ENCODE measurements at places on chromosomes 4 and X. TPM values are rescaled to one million over a fixed set of nuclear protein-coding genes. Genes with fewer than 3 reads are reported as not detected.

- H3K27me3 ChIP-seq, result no peaks in the 10 kb centered on the region
- no peaks in the 10 kb centered on the region for H3K4me1 ChIP-seq
Observed at GRCh38 chr4:55613621-55614020, 21.6 kb upstream of the PDCL2 start.

DNA sequence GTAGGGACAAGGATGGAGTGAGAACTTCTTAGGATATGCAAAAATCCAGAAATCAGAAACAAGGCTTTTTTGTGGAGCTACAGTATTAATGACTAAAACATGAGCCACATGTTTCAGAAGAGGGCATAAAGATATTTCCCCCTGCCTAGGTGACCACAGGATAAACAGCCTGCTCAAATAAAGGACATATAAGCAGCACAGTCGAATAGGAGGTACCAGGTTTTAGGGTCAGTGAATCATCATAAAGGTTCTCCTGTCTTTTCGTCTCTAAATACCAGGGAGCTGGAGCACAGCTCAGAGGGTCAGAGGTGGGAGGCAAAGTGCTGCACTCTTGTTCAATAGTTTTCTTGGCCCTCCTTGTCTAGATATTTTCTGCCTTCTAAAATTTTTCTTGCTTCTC, 211.9 kb upstream of the HS3ST1 start:
- no peaks in the 10 kb centered on the region for H3K36me3 ChIP-seq
- no peak overlapping the region for H3K4me3 ChIP-seq
- DNase-seq, result no peak
- H3K27me3 ChIP-seq, result no peaks in the 10 kb centered on the region
- H3K27ac ChIP-seq, result no peak overlapping the region
- no peaks in the 10 kb centered on the region for H3K4me1 ChIP-seq

Gene CSN1S1
- total RNA-seq, result not detected

Gene LEF1
- total RNA-seq, result 3.4 TPM

DNA sequence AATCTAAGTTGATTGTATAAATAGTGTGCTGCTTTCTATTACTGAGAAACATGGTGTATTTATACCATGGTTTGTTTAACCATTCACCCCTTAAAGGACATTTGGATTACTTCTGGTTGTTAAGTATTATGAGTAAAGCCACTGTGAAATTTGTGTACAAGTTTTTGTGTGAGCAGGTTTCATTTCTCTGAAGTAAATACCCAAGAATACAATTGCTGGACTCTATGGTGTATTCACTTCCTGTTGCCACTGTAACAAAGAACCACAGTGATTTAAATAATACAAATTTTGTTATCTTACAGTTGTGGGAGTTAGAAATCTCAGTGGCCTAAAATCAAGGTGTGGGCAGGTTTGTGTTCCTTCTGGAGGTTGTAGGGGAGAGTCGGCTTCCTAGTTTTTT, 869.6 kb downstream of the CCSER1 start:
- H3K36me3 ChIP-seq, result no peaks in the 10 kb centered on the region
- DNase-seq, result no peak
- H3K4me3 ChIP-seq, result no peak overlapping the region

DNA sequence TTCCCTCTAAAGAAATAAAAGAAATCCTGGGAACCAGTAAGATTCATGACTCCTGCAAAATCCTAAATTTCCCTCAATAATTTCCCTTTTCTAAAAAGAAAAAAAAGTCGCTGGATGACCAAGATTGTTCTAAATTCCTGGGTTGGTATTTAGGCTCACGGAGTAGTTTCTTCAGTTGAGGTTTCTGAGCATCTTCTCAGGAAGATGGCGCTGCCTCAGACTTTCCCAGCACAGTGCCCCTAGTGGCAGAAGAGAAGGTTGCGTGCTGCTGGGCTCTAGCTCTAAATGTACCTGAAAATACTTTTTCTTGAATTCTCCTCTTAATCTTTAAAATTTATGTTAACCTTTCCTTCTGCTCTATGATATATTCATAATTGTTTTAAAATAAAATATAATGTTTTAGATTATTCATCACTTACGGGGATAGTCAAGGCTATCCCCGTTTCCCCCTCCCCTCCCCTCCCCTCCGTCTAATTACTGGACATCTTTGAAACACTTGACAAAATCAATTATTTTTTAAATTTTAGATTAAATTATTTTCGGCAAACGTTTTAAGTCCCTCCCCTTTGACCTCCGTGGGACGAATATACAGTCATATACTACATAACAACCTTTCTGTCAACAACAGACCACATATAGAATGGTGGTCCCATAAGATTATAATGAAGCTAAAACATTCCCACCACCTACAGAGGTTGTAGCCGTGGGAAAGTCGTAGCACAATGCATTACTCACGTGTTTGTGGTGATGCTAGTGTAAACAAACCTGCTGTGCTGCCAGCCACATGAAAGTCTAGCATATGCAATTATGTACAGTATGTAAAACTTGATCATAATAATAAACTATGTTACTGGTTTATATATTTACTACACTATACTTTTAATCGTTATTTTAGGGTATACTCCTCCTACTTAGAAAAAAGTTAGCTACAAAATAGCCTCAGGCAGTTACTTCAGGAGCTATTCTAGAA, 41.0 kb upstream of the GATB start:
- DNase-seq, result no peak
- no peaks in the 10 kb centered on the region for H3K4me1 ChIP-seq
- no peak overlapping the region for H3K4me3 ChIP-seq

DNA sequence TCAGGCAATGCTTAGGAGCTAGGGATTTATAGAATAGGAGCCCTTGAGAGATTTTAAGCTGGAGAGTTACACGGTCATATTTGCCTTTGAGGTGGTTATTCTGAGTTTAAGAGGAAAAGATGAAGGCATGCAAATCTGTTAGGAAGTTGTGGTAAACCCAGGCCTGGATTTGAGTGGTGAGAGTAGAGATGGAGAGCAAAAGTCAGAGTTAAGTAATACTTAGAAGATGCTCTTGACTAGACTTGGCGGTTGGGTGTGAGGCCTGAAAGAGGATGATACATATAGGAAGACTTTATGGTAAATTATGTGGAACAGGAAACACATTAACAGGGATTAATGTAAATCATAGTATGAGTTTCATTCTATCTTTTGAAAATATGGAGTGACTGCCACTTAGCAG, 136.0 kb upstream of the ARX start:
- H3K36me3 ChIP-seq, result no peaks in the 10 kb centered on the region
- no peaks in the 10 kb centered on the region for H3K27me3 ChIP-seq
- H3K4me1 ChIP-seq, result no peaks in the 10 kb centered on the region

- no peaks in the 10 kb centered on the region for H3K27me3 ChIP-seq
- no peaks in the 10 kb centered on the region for H3K36me3 ChIP-seq
- no peak overlapping the region for H3K4me3 ChIP-seq
- no peak overlapping the region for H3K27ac ChIP-seq
- DNase-seq, result no peak
Observed at GRCh38 chr4:69591364-69591763, 48.1 kb downstream of the UGT2A2 start.

- H3K27ac ChIP-seq, result no peak overlapping the region
- H3K36me3 ChIP-seq, result no peaks in the 10 kb centered on the region
- DNase-seq, result no peak
- H3K27me3 ChIP-seq, result no peaks in the 10 kb centered on the region
- H3K4me3 ChIP-seq, result no peak overlapping the region
- no peaks in the 10 kb centered on the region for H3K4me1 ChIP-seq
Observed at GRCh38 chr4:169925678-169926077, 100.5 kb downstream of the MFAP3L start.

GRCh38 chrX:65589304-65589703, 54.7 kb upstream of the LAS1L start:
- no peak for DNase-seq
- no peaks in the 10 kb centered on the region for H3K4me1 ChIP-seq
- no peak overlapping the region for H3K27ac ChIP-seq
- no peak overlapping the region for H3K4me3 ChIP-seq

Gene STX18
- 10.8 TPM for total RNA-seq

GRCh38 chrX:148298737-148299136, 201.7 kb upstream of the AFF2 start:
- H3K27me3 ChIP-seq, result no peaks in the 10 kb centered on the region
- no peak overlapping the region for H3K27ac ChIP-seq
- no peak for DNase-seq
- H3K4me3 ChIP-seq, result no peak overlapping the region

Gene XKRX
- total RNA-seq, result 0.28 TPM

GRCh38 chr4:6294705-6295421, 25.2 kb downstream of the WFS1 start:
- DNase-seq, result no peak
- no peak overlapping the region for H3K27ac ChIP-seq

Gene PDHA2
- total RNA-seq, result not detected

Gene SLC34A2
- total RNA-seq, result not detected

DNA sequence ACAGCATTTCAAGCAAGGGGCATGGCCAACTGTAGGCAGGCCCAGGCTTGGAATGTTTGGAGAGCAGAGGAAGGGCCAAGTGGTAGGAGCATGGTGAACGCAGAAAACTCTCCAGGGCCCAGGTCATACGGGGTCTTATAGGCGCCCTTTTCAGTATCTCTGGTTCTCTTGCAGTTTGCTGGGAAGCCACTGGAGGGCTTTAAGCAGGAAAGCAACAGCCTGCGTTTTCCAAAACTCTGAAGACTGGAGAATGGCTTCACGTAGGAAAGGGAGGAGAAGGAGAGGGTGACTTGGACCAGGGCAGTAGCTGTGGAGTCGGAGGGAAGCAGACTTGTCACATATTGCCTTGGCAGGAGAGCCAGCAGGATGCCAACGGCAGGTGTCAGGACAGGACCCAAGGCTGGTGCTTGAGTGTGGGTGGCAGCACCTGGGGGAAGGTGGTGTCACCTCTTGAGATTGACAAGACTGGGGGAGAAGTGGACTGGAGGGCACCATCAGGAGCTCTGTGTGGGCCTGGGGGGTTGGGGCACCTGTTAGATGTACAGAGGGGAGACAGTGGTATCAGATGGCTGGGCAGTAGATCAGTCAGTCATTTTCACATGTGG, 21.9 kb downstream of the TKTL1 start:
- H3K4me3 ChIP-seq, result no peak overlapping the region
- DNase-seq, result no peak
- no peaks in the 10 kb centered on the region for H3K4me1 ChIP-seq
- no peaks in the 10 kb centered on the region for H3K27me3 ChIP-seq
- H3K36me3 ChIP-seq, result no peaks in the 10 kb centered on the region
- H3K27ac ChIP-seq, result no peak overlapping the region

GRCh38 chr4:155441475-155441874, 64.7 kb upstream of the MAP9 start:
- DNase-seq, result no peak
- no peaks in the 10 kb centered on the region for H3K27me3 ChIP-seq
- H3K4me3 ChIP-seq, result no peak overlapping the region
- H3K27ac ChIP-seq, result no peak overlapping the region
- no peaks in the 10 kb centered on the region for H3K36me3 ChIP-seq

DNA sequence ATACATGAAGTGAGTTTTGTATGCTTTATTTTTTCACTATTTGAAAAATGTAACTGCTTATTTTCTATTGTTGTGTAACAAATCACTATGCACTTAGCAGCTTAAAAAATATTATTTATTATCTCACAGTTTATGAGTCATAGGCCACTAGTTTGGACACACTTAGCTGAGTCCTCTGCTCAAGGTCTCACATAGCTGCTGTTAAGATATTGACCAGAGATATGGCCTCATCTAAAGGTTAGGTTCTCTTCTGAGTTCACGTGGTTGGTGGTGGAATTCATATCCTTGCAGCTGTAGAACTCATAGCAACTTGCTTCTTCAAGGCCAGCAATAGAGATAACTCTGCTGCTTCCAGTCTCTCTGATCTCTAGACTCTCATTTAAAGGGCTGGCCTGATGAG, 534.4 kb downstream of the SPRY1 start:
- H3K36me3 ChIP-seq, result no peaks in the 10 kb centered on the region
- peaks cover 2% of the 10 kb centered on the region for H3K4me1 ChIP-seq
- no peaks in the 10 kb centered on the region for H3K27me3 ChIP-seq
- DNase-seq, result no peak

GRCh38 chr4:37612811-37613210, 73.4 kb downstream of the RELL1 start:
- peaks cover 5% of the 10 kb centered on the region for H3K36me3 ChIP-seq
- no peak overlapping the region for H3K27ac ChIP-seq
- no peak overlapping the region for H3K4me3 ChIP-seq
- H3K27me3 ChIP-seq, result no peaks in the 10 kb centered on the region

Gene DCAF12L2
- 0.15 TPM for total RNA-seq

DNA sequence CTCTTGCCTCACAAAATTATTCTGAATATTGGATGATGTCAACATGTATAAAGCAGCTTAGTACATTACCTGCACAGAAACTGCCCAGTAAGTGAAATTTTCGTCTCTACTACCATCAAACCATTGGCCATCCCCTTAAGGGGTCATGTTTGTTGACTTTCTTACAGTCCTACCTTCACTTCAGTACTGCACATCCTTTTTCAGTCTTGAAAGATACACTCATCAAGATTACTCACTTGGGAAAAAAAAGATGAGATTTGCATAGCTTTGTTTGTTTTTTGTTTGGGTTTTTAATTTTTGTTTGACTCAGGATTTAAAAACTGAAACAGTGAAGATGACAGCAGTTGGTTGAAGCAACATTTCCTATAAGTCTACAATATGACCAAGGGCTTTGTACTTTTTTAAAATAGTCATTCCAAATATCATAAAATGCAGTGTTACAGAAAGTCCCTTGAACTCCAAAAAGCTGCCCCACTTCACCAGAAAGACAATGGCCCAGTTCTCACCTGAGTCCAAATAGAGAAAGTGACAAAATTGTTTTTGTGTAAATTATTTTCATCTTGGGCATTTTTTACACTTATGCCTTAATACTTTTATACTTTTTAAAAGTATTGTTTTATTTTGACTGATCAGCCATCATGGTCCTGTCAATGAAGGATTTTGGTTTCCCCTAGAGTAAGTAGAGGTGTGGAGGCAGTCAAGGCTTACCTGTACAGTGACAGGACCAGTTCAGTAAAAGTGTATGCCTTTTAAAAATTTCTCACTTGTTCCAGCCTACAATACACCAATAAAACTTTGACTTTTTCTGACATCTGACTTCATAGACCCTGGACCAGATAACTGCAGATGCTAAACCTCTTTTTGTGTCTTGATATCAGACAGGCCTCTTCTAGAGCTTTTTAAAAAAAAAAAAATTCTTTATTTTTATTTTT, 59.7 kb upstream of the EDA2R start:
- H3K36me3 ChIP-seq, result no peaks in the 10 kb centered on the region
- H3K4me1 ChIP-seq, result no peaks in the 10 kb centered on the region

DNA sequence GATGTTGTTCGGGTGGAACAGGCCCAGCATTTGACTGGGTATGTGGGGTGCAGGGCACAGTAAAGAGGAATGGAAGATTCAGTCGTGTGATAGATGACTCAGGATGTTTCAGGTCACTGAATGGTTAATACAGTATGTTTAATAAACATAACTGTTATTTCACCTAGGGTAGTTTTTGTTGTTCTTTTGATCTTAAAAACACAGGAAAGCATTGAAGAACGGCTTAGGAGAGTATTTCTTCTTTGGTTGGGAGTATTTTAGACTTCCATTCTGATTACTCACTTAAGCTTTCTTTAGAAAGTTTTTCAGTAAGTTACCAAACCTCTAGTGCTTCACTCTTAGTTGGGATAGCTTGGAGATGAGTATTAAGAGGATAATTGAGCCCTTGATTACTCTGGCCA, 62.3 kb downstream of the STAG2 start:
- no peak overlapping the region for H3K27ac ChIP-seq
- no peak overlapping the region for H3K4me3 ChIP-seq
- no peaks in the 10 kb centered on the region for H3K27me3 ChIP-seq
- DNase-seq, result no peak
